ENCODE measurements at places on chromosomes 16 and 17.

DNA sequence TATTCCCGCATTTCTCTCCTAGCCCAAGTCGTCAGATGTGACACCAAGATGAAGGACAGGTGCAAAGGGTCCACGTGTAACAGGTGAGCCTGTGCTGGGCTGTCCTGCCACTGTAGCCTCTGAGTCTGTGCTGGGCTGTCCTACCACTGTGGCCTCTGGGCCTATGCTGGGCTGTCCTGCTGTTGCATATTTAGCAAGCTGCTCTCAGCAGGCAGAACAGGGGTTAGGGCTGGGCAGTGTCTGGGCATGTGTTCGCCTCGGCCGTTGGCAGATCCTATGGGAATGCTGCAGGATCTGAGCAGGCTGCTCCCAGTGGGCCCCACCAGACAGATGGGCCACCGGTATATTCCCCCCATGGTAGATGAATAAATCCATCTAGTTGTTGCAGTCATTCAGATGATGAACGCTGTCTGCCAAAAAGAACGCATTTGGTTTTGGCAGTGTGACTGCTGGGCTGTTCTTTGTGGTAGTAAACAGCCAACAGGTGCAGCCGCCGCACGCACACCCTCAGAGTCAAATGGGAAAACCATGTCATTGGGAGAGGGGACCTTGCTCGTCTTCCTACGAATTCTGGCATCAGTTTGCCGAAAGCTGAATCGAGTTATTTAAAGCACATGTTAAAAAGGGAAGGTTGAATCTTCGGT is 49.2 kb downstream of the CRISPLD2 start:
- DNase-seq = no peak

GRCh38 chr16:56265746-56266145 is 74.5 kb downstream of the GNAO1 start:
- no peak for DNase-seq

GRCh38 chr17:50536683-50537646 is 4.4 kb downstream of the EPN3 start:
- no peak for DNase-seq

GRCh38 chr16:119835-120491 is 18.5 kb downstream of the NPRL3 start:
- no peak for DNase-seq

- no peak for DNase-seq
These were observed 374.9 kb downstream of the GRIN2A start for GRCh38 chr16:9807302-9807701.

DNA sequence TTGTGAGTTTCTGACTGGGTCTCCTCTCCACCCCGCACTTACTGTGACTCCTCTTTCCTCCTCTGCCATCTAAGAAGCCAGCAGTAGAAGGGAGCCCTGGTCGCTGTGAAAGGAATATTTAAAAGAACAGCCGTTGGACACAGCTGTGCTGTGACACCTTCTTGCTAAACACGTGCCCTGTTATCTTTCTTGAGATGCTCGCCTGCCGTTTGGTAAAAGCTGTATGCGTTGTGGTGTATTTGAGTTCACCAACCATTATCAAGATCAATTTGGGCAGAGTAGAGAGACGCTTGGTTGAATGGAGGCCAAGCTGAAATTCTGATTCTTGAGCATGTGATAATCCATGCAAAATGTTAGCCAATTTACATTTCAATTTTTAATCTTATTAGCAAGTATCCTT is 3.8 kb downstream of the GID4 start:
- no peak for DNase-seq

DNA sequence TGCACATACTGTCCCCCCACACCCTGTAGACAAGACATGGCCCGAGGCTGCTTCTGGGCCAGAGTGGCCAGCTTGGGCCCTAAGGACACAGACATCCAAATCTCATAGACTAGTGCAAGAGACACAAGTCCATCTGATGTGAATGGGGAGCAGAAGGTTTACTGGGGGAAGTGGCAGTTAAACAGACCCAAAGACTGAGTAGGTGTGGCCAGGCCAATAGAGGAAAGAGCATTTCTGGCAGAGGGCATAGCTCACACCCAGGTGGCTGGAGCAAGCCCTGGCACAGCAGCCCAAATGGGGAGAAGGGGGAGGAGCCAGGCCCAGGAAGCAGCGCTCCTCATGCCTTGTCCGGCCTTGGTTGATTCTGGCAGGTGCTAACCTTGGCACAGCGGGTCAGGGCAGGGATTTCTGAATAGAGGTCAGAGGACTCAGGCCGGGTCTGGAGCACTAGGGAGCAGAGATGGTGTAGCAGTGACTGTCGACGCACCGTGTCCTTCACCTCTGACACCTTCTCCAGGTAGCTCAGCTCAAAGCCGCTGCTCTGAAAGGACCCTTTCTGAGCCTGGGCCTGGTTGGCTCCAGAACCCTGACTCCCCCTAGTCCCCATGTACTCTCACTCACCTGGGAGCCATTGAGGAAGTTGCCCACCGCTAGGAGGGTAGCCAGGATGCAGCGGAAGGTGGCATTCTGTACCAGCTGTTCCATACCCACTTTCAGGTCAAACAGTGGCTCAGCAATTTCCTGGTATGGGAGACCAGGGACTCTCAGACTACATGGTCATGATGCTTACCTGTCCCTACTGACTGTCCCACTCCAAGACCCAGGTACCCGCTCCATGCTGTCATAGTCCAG is 4.1 kb downstream of the TMEM208 start:
- DNase-seq = no peak

DNA sequence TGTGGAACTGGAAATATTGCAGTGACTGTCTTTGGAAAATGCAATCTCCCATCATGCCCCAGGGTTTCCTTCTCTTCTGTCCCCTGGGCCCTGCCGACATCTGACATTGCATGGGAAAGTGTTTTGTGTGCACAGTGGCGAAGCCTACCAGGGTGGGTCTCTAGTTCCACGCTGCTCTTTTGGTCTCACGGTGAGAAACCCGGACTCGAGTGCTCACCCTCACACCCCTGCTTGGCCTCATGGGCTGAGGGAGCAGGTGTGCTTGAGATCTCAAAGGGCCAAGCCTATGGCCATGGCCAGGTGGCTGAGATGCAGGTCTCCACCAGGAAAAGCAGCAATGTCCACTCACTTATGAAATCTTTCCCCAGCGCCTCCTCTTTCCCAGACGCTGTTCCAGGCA is 32.0 kb downstream of the SPNS3 start:
- DNase-seq = no peak

GRCh38 chr16:24149102-24149501 is 107.0 kb upstream of the CACNG3 start:
- no peak for DNase-seq

- no peak for DNase-seq
These were observed 43.6 kb downstream of the NFATC3 start for GRCh38 chr16:68128577-68129305.

- no peak for DNase-seq
These were observed 9.3 kb downstream of the CHD9NB start for GRCh38 chr16:53043428-53043831.

GRCh38 chr17:5558815-5559785 is 25.2 kb downstream of the NLRP1 start:
- DNase-seq = no peak

DNA sequence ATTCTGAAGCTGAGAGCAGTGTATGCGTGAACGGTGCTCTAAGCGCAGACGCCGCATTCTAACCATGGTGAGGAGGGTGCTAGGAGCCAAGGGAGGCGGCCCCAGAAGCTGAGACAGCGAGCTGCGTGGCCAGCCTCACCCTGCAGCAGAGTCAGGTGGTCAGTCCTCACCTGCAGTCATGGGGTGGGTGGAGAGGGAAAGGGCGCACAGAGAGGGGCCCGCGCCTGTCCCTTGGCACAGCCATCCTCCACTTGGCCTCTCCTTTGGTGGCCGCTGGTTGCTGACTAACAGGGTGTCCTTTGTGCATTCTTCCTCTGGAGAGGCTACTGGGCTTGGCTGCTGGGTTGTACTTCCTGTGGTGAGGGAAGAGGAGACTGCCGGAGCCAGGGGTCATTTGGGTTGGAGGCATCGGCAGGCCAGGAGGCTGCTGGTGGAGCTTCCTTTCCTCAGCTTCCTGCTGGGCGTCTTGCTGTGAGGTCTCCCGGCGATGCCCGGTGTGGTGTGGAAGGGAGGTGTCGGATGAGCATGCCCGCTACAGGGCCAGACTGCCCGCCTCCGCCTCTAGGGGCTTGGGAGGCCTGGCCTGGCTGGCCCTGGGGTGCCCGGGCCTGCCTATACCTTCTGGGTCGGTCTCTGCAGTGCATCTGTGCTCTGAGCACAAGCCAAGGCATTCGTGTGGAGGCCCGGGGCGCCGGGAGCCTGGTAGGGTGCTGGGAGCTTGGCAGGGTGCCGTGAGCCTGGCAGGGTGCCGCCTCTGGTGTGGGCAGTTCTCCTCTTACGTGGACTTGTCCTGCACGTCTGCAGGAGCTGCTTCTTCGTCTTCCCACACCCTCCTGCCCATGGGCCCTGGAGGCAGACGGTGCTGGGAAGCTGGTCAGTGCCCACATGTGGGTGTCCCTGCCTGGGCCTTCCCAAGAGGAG is 17.4 kb downstream of the RNF213 start:
- DNase-seq = no peak

- DNase-seq = no peak
These were observed 2.8 kb upstream of the ALDOC start for GRCh38 chr17:28579526-28579925.

DNA sequence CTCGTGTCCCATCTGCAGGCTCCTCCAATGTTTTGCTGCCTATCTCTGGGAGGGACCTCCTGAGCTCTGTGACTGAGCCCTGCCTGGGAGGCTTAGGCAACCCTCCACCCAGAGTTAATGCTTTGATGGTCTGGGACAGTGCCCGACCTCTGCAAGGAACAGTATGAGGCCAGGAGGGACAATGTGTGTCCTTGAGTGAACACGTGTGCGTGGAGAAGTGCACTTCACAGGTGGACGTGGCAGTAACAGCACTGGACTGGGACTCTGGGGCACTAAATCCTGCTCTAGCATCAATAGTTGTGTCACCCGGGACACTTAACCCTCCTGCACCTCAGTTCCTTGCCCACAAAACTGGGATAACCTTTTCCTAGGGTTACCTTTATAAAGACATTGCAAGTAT is 4.6 kb downstream of the UBTF start:
- no peak for DNase-seq

- DNase-seq = no peak
These were observed 72.0 kb downstream of the SKAP1 start for GRCh38 chr17:48357779-48358602.

DNA sequence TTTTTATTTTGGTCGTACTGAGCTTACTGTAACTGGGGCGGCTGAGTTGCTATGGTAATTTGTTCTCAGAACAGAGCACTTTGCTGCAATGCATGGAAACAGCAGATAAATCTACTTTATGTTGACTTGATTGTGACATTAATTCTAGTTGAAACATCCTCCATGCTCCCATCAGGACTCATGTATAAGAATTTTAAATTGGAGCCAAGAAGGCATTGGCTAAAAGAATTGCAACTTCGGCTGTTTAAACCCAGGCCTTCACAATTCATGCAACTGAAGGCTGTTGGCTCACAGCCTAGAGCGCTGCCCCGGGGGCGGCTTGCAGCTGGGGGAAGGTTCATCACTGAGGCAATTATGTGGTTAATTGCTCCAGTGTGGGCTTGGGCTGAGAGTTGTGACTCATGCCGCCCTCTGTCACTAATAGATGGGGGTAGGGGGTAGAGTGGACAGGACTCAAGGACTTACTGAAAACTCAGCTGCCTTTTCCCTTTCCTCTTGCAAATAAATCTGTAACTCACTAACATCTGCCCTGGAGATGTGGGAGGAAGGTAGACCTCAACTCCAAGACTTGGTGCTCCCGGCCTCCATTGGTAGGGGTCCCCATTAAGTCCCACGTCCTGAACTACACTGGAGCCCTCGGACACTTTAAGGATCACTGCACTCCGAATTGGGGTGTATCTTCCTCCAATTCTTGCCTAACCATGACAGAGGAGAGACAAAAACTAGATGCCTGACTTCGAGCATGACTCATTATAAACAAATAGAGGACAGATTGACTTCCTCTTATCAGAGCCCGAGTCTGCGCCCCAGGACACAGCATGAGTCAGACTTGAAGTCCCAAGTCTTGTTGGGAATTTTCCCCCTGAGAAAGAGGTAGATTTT is 37.5 kb downstream of the ERCC4 start:
- DNase-seq = peak; percentile 91

- DNase-seq = no peak
These were observed 50.8 kb downstream of the MRTFB start for GRCh38 chr16:14121872-14122271.

DNA sequence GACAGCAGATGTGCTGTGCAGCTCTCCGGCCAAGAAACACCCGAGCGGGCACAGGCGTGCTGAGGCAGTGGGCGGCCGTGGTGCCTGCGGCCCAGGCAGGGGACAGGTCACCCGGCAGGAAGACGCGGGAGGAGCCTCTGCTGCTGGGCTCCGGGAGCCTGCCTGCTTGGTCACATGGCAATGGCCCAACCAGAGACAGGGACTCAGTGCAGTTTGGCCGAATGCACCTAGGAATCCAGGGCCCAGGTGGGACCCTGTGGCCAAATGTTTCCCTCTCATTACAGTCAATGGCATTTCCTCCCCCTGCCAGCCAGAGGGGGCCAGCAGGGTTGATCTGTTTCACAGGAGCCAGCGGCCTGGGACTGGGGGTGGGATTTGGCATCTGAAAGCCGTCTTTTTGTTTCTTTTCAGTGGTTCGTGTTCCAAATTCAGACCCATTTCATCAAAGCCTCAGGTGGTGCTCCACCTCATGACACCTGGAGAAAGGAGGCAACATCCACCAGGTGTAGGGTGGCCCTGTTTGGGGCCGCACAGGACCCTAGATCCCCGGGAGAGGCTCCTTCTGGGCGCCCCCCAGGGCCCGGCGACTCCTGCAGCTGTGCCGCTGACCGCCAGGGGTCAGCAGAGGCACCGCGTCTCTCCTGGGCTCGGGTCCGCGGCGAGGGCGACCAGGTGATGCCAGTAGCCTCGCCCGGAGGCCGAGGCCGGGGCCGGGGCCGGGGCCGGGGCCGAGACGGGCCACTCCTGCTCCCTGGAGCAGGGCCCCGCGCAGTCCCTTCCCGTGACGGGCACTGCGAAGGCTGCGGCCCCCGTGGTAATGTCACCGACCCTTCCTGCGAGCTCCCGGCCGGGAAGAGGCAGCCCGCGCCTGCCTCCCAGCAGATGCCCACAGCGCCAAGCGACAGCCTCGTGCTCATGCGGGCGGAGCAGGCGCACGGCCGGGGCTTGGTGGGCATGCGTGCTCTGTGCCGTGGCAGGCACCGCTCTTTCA is 118.5 kb downstream of the C16orf78 start:
- no peak for DNase-seq

DNA sequence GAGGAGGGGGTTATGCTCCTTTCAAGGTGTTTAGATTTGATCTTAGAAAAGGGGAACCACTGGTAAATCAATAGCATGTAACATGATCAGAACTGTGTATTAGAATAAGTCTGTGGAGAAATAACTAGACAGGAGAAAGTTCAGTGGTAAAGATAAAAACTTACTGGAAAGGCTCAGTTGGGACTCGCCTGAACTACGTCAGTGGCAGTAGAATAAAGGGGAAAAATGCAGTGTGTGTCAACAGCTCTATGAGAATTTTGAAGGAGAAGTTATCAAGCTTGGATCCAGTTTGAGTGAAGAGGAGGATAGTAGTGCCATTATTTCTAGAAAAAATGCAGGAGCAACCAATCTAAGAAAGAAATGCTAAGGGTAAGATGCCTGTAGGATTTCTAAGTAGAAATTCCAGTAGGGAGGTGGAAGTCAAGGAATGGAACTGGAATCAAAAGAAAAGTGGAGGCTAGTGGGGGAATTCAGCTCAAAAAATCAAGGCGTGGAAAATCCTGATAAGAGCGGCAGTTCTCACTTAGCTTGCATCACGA is 48.2 kb downstream of the USP31 start:
- DNase-seq = no peak

- DNase-seq = no peak
These were observed 120.3 kb downstream of the ANKRD11 start for GRCh38 chr16:89370081-89370511.

Data from fibroblast of the conjunctiva (primary cell).